ENCODE measurements at places on chromosomes 2 and 18.

DNA sequence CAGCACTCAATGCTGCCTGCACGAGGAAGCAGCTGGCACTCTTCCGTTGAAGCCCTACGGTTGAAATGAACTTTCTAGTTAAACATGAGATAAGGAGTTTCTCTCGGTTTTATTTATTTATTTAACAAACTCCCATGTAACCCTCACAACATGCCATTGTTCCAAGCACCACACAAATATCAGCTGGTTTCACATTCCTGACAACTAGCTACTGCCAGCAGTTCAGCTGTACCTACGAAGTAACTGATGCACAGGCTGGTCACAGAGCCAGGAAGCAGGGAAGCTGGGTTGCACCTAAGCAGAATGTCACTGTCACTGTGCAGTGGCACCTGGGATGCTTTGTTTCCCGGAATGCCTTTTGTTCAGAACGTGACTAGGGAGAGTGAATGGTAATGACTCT, 18.1 kb downstream of the TIMM21 start:
- peak; percentile 21 for DNase-seq

- no peak for DNase-seq
Observed at GRCh38 chr2:102499558-102499957, 26.5 kb downstream of the SLC9A4 start.

DNA sequence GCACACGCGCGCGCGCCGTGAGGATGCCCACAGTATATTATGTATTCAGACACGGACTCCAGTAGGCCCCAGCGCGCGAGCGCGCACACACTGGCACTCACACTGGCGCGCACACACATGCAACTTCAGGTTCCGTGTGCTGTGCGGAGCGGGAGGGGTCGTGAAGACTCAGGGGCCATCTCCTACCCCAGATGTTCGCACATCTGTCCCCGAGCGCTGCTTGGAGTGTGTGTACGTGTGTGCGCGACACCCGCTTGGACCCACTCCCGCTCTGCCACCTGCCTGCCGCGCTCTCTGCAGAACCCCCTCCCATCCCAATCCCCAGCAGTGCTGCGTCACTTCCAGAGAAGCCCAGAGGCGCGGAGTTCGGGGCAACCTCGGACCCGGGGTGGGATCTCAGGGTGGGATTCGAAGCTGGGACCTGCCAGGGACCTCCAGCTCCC, 2.6 kb downstream of the NRP2 start:
- DNase-seq, result no peak

DNA sequence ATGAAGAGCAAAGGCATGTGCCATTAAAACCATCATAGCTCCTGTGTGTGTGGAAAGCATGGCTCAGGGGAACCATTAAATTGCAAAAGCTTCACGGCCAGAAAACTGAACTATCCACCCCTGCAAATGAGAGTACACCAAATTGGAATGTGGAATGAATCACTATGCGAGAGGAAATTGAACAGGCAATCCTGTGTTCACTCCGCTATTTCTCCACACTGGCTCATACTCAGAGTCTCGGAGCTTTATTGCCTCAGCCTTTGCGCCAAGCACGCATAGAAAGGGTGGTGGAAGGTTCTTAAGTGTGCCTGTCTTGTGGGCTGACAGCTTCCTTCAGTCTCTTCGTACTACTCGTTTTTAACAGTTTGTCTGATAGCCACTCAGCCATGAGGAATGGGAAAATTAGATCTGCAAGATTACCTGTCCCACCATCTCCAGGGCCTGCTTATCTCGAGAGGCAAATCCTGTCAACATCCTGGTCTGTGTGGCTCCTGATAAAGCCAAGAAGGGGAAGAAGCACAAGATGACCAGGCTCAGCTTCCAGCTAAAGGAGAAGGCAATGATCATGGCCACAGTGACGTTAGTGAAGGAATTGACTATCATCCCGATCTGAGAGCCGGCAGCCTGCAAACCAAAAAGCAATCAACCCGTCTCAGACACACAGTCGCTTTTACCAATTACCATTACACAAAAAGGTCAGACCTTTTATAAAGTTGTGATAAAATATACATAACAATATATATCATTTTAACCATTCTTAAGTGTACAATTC, 34.9 kb downstream of the G6PC2 start:
- DNase-seq, result no peak

GRCh38 chr18:3748086-3748485, 298.1 kb downstream of the TGIF1 start:
- no peak for DNase-seq

Measured in NCI-H526 treated with DMSO at 0.1 percent for 48 hours (cell line).